ENCODE measurements at places on chromosomes 5 and 9.
A peak's percentile ranks its signal among the peaks of the same experiment; 100 is the strongest.

DNA sequence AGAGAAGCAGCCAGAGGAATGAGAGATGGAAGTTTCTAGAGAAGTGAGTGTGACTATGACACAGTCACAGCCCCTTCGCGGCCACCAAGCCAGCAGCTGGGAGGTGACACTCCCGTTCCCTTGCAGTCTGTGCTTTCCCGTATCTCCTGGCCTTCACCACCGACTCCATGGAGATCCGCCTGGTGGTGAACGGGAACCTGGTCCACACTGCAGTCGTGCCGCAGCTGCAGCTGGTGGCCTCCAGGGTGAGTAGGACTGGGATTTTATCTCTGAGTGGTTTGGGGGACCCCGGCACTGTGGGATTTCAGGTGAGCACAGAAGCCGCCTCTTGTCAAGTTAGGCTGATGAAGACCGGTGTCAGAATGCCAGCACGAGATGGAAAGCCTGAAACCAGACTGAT, 12.1 kb upstream of the SLC2A8 start:
- DNase-seq, result no peak

DNA sequence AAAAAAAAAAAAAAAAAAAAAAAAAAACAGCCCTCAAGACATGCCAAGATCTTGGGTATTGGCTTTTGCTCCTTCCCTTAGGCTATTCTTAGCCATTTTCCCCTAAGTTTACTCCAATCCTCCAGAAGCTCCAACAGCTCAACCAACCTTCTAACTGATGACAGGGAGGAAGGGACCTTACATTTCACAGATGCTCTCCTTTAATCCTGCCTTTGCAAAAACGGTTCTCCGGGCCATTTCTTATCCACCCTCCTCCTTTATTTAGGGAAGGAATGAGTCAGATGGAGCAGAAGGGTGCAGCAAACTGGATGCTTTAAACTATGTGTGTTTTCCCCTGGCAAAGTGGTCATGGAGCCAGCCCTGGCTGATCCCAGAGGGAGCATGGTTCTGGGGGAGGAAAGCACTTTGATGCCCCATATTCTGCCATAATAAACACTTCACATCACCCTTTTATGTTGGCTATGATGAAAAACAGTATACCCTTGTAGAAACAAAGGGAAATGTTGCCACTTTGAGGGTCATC, 369.4 kb upstream of the DMAC1 start:
- DNase-seq, result no peak

DNA sequence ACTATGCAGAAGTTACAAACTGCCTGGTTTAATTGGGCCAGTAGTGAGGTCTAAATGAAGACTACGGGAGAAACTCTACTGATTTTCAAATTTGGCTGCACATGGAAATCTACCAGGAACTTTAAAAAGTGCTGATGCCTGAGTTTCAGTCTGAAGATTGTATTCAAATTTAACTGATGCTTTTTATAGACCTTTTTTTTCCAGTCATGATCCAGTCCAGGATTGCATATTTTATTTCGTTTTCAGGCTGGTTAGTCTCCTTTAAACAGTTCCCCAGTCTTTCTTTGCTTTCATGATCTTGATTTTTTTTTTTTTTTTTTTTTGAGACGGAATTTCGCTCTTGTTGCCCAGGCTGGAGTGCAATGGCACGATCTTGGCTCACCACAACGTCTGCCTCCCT, 23.7 kb upstream of the SPZ1 start:
- no peak for DNase-seq

GRCh38 chr5:98095072-98095471, 678.4 kb upstream of the RGMB start:
- no peak for DNase-seq

DNA sequence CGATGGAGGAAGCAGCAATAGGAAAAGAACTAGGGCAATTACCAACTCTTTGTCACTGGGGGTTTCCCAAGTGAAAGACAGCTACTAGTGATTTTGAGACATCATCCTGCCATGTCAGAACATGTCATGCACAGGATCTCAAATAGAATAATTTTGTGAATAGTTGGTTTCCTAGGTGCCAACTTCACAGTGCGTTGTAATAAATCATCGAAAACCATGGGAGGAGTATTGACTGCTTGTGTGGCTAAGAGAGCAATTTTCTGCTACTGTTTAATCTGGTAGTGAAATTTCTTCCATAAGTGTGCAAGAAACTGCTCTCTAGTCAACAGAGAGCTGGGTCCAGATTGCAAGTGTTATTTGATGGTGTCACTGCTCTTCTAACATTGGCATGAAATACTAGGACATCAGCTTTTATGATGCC, 168.6 kb downstream of the NNT start:
- DNase-seq, result no peak

- no peak for DNase-seq
These were observed 33.3 kb downstream of the PUM3 start for GRCh38 chr9:2810420-2811075.

GRCh38 chr9:34049630-34050384, 1.1 kb upstream of the UBAP2 start:
- DNase-seq, result peak; percentile 49

GRCh38 chr9:2174306-2174705, 159.2 kb downstream of the SMARCA2 start:
- DNase-seq, result no peak

DNA sequence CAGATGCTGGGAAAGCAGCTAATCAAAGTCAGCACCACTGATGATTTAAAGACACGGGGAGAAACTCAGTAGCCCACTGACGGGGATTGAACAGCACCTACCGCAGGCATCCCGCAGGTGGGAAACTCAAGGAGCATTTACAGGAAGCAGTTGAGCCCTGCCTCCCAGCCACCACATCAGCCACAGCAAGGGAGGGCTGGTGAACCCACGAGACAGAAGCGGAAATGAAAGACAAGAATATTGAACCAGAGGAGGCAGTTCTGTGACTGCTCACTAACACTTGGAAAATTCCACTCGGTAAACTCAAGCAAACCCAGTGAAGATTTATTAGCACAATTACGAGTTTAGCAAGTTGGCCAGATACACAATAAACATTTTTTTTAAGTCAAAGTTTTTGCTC, 10.6 kb upstream of the FAM163B start:
- no peak for DNase-seq

Data from NCI-H1417 (cell line).